ENCODE measurements at places on chromosomes 11 and 22. TPM values are rescaled to one million over a fixed set of nuclear protein-coding genes. Genes with fewer than 3 reads are reported as not detected.

GRCh38 chr11:108606070-108606469 is 12.5 kb upstream of the EXPH5 start:
- no peak for DNase-seq
- no peaks in the 10 kb centered on the region for H3K36me3 ChIP-seq
- no peaks in the 10 kb centered on the region for H3K27me3 ChIP-seq
- no peaks in the 10 kb centered on the region for H3K4me1 ChIP-seq
- no peak overlapping the region for H3K27ac ChIP-seq

GRCh38 chr11:110376711-110377324 is 52.9 kb upstream of the FDX1 start:
- H3K36me3 ChIP-seq: no peaks in the 10 kb centered on the region
- peak; percentile 44 for DNase-seq
- no peak overlapping the region for H3K4me3 ChIP-seq
- no peaks in the 10 kb centered on the region for H3K27me3 ChIP-seq

- no peaks in the 10 kb centered on the region for H3K36me3 ChIP-seq
- no peak for DNase-seq
- H3K4me1 ChIP-seq: peaks cover 7% of the 10 kb centered on the region
- H3K4me3 ChIP-seq: no peak overlapping the region
- H3K27ac ChIP-seq: no peak overlapping the region
Observed at GRCh38 chr11:106668147-106668546, 350.1 kb downstream of the GUCY1A2 start.

- no peaks in the 10 kb centered on the region for H3K36me3 ChIP-seq
- H3K4me1 ChIP-seq: no peaks in the 10 kb centered on the region
- H3K27me3 ChIP-seq: no peaks in the 10 kb centered on the region
- no peak overlapping the region for H3K27ac ChIP-seq
- no peak for DNase-seq
Observed at GRCh38 chr11:83493917-83494316, 207.8 kb upstream of the CCDC90B start.

DNA sequence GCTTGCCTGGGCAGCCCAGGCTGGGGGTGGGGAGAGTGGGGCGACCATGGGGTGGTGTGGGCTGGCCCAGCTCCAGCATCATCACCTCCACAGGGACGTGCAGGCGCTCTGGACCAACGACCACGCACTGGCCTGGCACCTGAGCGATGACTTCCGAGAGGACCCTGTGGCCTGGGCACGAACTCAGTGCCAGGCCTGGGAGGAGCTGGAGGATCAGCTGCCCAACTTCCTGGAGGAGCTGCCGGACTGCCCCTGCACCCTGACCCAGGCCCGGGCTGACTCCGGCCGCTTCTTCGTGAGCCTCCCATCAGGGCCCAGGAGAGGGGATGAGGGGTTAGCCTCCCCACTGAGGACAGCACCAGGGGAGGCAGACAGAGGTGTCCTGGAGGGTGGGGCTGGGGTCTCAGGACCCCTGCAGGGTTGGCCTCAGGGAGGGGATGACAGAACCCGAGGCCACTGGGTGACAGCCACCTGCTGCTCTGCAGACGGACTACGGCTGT is 3.8 kb downstream of the SUSD2 start:
- no peak overlapping the region for H3K4me3 ChIP-seq
- no peaks in the 10 kb centered on the region for H3K4me1 ChIP-seq
- H3K36me3 ChIP-seq: no peaks in the 10 kb centered on the region
- no peaks in the 10 kb centered on the region for H3K27me3 ChIP-seq

DNA sequence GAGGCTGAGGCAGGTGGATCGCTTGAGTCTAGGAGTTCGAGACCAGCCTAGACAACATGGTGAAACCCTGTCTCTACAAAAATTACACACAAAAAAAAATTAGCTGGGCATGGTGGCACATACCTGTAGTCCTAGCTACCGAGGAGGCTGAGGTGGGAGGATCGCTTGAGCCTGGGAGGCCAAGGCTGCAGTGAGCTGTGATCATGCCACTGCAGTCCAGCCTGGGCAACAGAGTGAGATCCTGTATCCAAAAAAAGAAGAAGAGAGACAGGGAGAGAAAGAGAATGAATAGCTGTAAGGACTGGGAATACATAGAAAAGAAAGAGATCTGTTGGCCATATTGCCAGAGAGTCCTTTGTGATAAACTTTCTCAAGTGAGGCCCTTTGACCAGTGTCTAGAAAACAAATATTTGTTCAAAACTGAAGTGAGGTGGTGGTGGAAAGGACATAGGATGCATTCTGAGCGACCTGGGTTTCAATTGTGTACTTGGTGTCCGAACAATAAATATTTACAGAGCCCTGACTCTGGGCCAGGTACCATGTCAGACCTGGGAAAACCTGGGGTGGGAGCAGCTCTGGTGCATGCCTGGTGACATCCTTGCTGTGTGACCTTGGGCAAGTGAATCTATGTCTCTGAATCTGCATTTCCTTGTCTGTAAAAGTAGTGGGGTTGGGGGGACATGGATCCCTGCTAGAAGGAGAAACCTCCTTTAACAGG is 89.6 kb upstream of the CRYBB3 start:
- H3K36me3 ChIP-seq: no peaks in the 10 kb centered on the region
- no peak overlapping the region for H3K27ac ChIP-seq
- H3K4me1 ChIP-seq: no peaks in the 10 kb centered on the region
- peak overlapping the region; percentile 84 for H3K4me3 ChIP-seq
- H3K27me3 ChIP-seq: no peaks in the 10 kb centered on the region

DNA sequence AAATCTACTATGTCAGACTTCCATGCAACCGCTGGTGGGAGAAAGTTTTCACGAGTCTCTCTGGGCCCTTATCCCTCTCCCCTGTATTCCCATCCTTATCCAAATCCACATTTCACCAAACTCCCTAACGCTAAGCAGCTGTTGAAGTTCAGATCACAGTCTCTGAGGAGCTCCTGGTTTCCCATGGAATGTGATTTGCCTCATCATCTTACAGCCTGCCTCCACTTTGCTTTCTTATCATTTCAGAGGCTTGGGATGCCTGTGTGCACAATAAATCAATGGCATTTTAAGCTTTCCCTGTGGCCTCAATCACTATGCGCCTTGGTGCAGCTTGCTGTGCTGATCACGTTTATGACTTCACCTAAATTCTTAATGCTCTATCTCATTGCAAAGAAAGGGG is 352.4 kb upstream of the FAT3 start:
- H3K36me3 ChIP-seq: no peaks in the 10 kb centered on the region
- DNase-seq: no peak
- H3K4me3 ChIP-seq: no peak overlapping the region
- H3K27ac ChIP-seq: no peak overlapping the region
- H3K27me3 ChIP-seq: no peaks in the 10 kb centered on the region
- peaks cover 4% of the 10 kb centered on the region for H3K4me1 ChIP-seq

DNA sequence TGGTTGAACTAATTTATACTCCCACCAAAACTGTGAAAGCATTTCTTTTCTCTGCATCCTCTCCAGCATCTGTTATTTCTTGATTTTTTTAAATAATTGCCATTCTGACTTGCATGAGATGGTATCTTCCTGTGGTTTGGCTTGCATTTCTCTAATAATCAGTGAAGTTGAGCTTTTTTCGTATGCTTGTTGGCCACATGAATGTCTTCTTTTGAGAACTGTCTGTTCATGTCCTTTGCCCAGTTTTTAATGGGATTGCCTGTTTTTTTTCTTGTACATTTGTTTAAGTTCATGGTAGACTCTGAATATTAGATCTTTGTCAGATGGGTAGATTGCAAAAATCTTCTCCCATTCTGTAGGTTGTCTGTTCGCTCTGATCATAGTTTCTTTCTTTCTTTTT is 46.1 kb downstream of the MS4A13 start:
- H3K36me3 ChIP-seq: peaks cover 32% of the 10 kb centered on the region
- no peak overlapping the region for H3K4me3 ChIP-seq
- H3K27me3 ChIP-seq: no peaks in the 10 kb centered on the region
- no peak for DNase-seq
- no peak overlapping the region for H3K27ac ChIP-seq
- H3K4me1 ChIP-seq: no peaks in the 10 kb centered on the region

DNA sequence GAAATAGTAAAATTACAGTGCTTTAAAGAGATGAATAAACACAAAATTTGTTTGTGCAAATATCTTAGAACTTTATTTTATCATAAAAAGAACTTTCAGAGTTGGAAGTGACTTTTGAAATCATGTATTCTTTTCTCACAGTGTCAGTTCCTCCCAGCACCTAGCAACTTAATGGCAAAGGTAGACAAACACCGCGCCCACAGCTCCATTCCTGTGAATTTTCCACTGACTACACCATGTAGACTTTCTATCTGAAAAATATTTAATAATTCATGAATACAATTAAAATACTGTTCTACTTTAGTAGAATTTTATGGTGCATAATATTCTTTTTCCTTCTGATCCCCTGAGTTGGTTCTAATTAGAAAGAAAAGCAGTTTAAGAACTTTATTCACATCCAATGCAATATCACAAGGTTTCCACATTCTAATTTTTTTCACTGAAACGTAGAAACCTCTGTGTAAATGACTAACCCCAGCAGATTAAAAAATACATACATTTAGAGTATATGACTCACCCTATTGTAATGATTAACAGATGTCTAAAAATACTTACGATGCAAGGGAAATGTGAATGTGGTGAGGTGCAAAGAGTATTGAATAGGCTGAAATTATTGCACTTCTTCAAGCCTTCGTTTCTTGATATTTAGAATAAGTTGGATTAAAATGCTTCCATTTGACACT is 218.2 kb upstream of the CCDC179 start:
- no peaks in the 10 kb centered on the region for H3K36me3 ChIP-seq
- H3K4me3 ChIP-seq: no peak overlapping the region
- no peak for DNase-seq
- H3K27me3 ChIP-seq: no peaks in the 10 kb centered on the region

DNA sequence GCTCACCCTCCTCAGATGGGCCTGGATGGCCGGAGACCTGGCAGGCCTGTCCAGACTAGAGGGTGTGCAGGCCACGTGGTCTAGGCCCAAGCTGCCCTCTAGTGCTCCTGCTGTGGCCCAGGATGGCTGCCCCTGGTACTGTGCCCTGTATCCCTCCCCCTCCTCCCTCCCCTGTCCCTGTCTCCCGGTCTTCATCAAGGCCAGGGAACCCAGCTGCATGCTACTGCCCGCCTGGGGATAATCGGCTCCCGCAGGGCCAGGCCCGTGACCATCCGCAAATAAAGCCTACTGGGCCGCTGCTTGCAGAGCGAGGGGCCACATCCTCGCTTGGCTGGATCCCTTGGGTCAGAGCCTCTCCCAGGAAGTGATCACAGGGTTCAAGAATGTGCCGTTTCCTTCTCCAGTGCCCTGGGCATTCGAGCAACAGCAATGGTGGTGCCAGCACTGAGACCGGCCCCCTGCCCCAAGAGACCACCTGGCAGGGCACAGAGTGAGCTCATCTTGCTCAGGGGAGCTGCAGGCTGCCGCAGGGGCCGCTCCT is 51.1 kb downstream of the WNT7B start:
- no peaks in the 10 kb centered on the region for H3K27me3 ChIP-seq
- H3K36me3 ChIP-seq: no peaks in the 10 kb centered on the region
- H3K4me3 ChIP-seq: no peak overlapping the region
- H3K27ac ChIP-seq: no peak overlapping the region
- no peak for DNase-seq

DNA sequence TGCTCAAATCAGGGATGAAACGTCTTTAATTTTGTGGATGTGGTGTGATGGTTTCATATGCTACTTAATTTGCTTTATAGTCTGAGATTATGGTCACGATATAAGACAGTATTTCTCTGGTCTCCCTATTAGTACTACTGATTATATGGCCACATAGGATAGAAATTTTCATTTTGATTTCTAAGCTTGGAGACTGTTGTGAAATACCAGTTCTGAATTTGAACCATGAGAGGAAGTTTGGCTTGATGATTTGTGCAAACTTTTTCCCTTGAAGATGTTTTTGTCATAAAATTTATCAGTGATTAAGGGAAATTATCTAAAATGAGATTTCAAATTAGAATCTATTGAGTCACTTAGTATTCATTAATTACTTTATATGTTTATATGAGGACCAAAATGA is 2.7 kb downstream of the RNF169 start:
- peaks cover 2% of the 10 kb centered on the region for H3K36me3 ChIP-seq
- no peak for DNase-seq
- peaks cover 6% of the 10 kb centered on the region for H3K4me1 ChIP-seq
- H3K27ac ChIP-seq: no peak overlapping the region
- no peaks in the 10 kb centered on the region for H3K27me3 ChIP-seq

GRCh38 chr11:74543991-74544390 is 48.4 kb upstream of the POLD3 start:
- no peak for DNase-seq
- no peak overlapping the region for H3K27ac ChIP-seq
- H3K36me3 ChIP-seq: peaks cover 12% of the 10 kb centered on the region
- H3K4me1 ChIP-seq: no peaks in the 10 kb centered on the region

GRCh38 chr11:83464160-83464944 is 178.2 kb upstream of the CCDC90B start:
- no peaks in the 10 kb centered on the region for H3K4me1 ChIP-seq
- no peak for DNase-seq
- no peak overlapping the region for H3K27ac ChIP-seq
- H3K27me3 ChIP-seq: no peaks in the 10 kb centered on the region
- no peaks in the 10 kb centered on the region for H3K36me3 ChIP-seq
- H3K4me3 ChIP-seq: no peak overlapping the region

DNA sequence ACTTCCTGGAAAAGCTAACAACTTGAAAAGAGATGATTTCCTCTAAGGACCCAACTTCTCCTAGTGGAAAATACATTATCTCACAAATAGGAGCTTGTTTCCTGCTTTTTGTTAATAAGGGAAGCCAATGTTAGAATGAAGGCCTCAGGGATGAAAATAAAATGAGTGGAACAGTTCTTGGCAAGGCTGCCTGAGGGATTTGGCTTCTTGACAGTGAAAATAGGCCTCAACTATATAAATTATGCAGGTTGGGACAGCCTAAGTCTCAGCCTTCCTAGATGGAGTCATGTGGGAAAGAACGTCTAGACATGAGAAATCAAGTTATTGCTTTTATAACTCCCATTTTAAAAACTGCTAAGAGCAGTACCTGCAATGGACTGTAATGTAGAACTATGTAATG is 92.8 kb upstream of the FIBIN start:
- no peaks in the 10 kb centered on the region for H3K36me3 ChIP-seq
- H3K27me3 ChIP-seq: no peaks in the 10 kb centered on the region
- no peak overlapping the region for H3K27ac ChIP-seq
- H3K4me1 ChIP-seq: no peaks in the 10 kb centered on the region

- H3K4me1 ChIP-seq: peaks cover 3% of the 10 kb centered on the region
- no peak overlapping the region for H3K27ac ChIP-seq
- no peak overlapping the region for H3K4me3 ChIP-seq
- no peaks in the 10 kb centered on the region for H3K27me3 ChIP-seq
Observed at GRCh38 chr11:47155879-47156278, 20.8 kb downstream of the ARFGAP2 start.

GRCh38 chr11:10899121-10899830 is 41.4 kb upstream of the ZBED5 start:
- H3K27ac ChIP-seq: no peak overlapping the region
- no peaks in the 10 kb centered on the region for H3K36me3 ChIP-seq
- no peak for DNase-seq
- no peak overlapping the region for H3K4me3 ChIP-seq

Gene CARD18
- total RNA-seq: not detected

Gene SMDT1
- total RNA-seq: 44.8 TPM

Gene FXYD2
- 0.70 TPM for total RNA-seq

Gene F2
- total RNA-seq: not detected

Gene FUT4
- total RNA-seq: 5.4 TPM

Gene BDNF
- total RNA-seq: 2.7 TPM

Gene NOX4
- total RNA-seq: 3.0 TPM

Gene MS4A15
- 0.11 TPM for total RNA-seq

Gene TRIM77
- not detected for total RNA-seq
